ENCODE measurements at places on chromosomes 4 and X.

DNA sequence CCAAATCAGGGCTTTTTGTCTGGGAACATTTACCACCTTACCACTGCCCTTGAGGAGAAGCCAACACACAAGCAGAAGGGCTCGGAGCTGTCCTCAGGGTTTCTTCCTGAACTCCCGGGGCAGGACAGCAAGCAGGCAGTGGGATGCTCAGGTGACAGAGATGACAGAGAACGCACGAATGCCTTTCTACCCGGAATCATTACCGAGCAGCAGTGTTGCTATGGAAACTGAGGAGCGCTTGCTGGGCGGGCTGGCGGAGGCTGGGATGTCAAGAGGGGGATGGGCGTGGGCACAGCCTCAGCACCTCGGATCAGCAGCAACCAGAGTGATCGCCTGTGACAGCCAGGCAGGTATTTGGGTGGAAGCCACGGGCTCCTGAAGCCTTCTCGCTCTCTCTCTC is 17.8 kb downstream of the SSR4 start:
- no peak for DNase-seq

DNA sequence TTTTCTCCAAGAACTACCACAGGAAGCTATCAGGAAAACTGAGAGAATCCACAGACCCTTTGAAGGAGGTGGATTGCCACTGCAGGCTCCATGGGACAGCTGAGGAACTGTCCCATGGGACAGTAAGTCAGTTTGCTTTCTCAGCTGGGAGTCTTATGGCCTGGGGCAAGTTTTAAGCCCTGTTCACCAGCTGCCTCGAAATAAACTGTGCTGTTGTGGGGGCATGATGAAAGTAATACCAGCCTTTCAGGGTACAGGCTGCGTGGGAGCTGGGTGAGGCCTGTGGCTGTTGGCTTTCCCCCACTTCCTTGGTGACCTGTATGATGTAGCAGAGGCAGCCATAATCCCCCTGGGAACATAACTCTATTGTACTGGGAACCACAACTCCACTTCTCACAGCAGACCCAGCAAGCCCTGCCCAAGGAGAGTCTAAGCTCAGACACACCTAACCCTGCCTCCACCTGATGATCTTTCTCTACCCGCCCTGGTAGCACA is 452.1 kb downstream of the STPG2 start:
- no peak for DNase-seq

- no peak for DNase-seq
These were observed 241.1 kb upstream of the TET2 start for GRCh38 chr4:104905546-104905945.

DNA sequence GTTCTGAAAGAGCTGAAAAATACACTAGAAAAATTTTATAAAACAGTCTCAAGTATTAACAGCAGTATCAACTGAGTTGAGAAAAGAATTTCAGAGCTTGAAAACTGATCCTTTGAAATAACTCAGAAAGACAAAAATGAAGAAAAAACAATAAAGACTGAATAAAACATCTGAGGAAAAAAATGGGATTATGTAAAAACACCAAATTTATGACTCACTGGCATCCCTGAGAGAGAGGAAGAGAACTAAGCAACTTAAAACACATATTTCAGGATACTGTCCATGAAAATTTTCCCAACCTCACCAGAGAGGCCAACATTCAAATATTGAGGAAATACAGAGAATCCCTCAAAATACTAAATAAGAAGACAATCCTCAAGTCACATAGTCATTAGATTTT is 22.9 kb downstream of the PABPC4L start:
- DNase-seq = no peak

- no peak for DNase-seq
These were observed 1248.7 kb downstream of the PCDH7 start for GRCh38 chr4:31968842-31969241.

- no peak for DNase-seq
These were observed 116.2 kb downstream of the CBR4 start for GRCh38 chr4:168893807-168894206.

Data from midbrain (tissue), 1 donor.